ENCODE measurements at places on chromosomes 6 and 20.

DNA sequence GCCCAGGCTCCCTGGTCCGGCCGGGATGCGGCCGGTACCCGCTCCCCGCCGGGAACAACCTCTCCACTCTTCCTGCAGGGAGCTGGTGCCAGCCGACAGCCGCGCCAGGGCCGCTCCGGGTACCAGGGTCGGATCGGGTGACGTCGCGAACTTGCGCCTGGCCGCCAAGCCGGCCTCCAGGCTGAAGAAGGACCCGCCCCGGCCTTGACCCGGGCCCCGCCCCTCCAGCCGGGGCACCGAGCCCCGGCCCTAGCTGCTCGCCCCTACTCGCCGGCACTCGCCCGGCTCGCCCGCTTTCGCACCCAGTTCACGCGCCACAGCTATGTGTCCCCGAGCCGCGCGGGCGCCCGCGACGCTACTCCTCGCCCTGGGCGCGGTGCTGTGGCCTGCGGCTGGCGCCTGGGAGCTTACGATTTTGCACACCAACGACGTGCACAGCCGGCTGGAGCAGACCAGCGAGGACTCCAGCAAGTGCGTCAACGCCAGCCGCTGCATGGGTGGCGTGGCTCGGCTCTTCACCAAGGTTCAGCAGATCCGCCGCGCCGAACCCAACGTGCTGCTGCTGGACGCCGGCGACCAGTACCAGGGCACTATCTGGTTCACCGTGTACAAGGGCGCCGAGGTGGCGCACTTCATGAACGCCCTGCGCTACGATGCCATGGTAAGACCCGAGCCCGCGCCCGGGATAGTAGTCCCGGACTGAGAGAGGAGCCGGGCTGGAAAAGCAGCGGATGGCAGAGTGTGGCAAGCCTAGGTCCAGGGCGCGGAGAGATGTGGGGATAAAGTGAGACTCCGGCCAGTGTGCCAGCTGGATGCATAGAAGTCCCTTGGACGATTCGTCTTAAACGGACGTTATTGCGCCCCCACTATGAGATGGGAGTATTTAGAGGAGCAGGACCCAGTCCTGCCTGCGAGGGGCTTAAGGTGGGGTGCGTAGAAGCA lies at the start of gene NT5E:
NT5E (plus strand) TSS at position 266 of the 942 bp plus-strand sequence; CDS start at position 323, 57 bp downstream.
- no peak for DNase-seq

DNA sequence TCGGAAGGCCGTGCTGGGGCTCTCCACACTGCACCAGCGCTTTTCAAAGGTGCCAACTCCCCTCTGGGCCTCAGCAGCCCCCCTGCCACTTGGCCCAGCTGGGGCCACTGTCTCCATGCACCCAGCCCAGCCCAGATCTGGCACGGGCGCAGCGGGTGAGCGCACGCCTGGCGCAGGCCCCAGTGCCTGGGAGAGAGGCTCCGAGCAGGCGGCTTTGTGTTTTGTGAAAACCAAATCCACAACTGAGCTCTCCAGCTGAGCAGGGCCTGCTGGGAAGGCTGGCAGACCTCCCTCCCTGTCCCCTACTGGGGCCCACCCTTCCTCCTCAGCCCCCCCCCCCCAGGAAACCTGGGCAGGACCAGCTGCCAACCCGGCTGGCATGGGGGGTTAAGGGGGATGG lies 17.0 kb downstream of the MDGA1 start:
- no peak for DNase-seq

GRCh38 chr6:11744753-11745152 lies 33.9 kb downstream of the ADTRP start:
- no peak for DNase-seq

DNA sequence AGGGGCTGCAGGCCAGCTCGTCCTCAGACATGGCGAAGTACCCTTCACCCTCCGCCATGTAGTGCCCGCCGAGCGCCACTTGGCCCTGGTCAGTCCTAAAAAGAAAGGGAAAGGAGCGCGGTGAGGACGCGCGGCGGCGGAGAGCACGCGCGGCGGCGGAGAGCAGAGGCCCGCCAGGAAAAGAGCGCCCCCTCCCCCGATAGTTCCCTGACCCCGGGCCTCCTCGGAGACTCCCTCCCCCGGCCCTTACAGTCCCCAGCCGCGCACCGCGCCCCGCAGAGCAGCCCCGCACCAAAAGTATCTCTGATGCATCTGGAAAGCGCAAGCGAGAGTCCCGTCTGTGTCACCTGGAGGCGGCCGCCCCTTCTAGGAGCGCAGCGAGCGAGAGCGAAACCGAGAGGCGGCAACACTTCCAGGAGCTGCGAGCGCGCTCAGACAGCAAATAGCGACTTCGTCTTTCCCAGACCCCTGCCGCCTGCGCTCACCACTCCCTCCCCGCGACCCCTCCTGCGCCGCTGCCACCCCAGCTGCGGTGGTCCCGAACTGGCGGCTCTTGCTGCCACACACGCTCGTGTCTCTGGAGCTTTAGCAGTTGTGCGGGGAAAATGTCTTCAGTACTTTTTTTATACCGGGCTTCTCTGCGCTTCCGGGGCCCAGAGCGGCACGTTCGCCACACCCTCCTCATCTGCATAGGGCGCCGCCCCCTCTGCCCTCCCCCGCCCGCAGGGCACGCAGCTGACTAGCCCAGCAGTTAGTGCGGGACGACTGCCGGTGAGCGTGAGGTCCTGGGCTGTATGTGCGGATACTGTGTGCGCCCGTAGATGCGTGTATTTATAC lies at the start of gene TENT5A:
TENT5A (minus strand) TSS at position 598 of the 837 bp plus-strand sequence; CDS start at position 58, 540 bp downstream.
- DNase-seq = peak; percentile 61

DNA sequence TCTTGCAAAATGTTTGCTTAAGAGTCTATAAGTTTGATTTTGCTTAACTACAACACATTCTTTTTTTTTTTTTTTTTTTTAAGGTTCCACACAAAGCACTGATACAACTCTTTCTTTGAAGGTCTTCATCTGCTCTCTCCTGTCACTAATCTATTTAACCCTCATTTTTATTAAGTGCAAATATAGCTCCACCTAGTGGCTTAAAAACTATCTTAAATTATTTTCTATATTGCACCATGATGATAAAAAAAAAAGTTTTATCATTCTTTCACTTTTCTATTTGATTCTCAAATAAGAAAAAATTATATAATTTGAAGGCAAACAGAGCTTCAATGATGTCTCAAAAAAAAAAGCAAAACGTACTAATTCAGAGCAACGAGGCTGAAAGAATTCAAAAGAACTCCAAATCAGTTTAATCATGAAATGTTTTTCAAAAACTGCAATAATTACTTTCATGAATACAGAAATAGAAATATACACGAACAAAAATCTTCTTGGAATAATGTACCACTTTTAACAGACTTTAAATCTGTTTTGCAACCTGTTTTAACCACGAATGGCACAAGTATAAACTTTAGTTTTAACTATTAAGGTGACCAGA lies 12.8 kb downstream of the ESF1 start:
- DNase-seq = no peak

DNA sequence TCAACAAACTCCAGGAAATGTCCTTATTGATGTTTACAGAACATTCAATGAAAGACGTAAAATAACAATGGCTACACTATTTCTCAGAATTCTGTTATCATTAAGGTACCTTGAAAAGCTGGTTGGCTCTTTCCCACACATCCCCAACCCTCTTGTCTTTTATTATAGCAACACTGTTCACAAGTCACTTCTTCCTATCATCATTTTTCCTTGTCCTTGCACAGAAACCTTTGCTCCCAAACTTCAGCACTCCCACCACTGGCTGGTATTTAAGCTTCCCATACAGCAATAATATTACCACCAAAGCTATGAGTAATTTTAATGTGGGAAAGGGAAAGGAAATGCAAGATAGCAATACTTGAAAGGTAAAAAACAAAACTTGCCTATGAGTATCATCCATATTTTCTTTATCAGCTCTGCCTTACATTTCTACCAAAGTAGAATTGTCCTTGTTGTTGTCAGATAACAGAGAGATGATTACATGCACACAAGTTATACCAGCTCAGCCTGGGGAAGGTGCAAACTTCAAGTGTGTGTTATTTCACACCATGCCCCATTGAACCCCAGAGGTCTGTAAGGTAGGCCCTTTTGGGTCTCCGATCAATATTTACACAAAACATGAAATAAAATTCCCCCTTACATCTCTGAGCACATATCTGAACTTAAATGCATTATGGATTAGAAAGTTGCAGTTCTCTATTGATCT lies 32.2 kb downstream of the ARHGAP18 start:
- no peak for DNase-seq

DNA sequence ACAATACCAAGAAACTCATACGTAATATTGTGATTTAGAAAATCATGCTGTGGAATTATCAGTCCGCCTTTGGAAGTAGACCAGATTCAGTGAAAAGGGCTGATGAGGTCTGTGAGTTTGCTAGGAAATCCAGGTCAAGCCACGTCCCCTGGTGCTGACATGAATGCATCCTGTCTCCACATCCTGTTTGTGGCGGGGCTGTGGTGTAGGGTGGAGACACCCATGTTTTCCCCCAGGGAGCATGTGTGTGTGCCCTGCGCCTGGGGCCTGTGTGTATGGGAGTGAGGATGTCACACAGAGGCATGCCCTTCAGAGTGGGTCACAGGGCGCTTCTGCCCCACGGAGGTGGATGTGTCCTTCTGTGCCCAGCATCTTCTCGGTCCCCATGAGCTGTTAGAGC lies 109.1 kb downstream of the SASH1 start:
- no peak for DNase-seq

- no peak for DNase-seq
These were observed 48.5 kb upstream of the EDN1 start for GRCh38 chr6:12241493-12242175.

DNA sequence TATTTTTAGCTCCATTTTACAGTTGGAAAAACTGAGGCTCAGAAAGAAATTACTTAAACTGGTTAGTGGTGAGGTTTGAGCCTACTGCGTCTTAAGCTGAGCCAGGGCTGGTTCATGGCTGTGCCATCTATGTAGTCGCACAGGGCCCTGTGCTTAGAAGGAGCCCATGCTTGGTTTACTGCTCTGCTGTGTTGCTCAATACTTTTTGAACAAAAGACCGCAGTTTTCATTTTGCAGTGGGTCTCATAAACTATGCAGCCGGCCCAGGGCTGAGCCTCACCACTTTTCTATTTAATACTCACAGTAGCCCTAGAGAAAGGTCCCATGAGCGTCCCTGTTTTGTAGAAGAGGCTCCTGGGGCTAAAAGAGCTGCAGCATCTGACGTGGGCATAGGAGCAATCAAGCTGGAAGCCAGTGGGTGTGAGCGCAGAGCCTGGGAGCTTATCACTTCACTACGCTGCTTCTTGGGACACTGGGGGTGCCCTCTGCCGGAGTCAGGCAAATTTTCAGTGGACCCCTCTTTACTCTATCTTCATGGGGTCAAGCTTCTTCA lies 501 bp downstream of the SIRPB2 start:
- no peak for DNase-seq

DNA sequence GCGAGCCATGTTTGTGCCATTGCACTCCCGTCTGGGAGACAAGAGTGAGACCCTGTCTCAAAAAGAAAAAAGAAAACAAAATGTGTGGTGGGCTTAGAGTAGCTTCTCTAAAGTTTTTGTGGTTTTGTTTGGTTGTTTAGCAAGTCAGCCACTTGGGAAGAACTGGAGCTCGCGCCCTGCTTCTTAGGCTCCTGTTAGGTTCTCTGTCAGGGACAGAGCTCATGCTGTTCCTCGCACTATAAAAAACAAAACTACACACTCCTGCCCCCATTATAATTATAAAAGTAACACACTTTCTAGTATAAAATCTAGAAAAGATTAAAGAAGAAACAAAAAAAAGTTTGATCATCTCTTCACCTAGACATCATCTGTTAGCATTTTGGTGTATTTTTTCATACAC lies 33.0 kb downstream of the GMPR start:
- no peak for DNase-seq

DNA sequence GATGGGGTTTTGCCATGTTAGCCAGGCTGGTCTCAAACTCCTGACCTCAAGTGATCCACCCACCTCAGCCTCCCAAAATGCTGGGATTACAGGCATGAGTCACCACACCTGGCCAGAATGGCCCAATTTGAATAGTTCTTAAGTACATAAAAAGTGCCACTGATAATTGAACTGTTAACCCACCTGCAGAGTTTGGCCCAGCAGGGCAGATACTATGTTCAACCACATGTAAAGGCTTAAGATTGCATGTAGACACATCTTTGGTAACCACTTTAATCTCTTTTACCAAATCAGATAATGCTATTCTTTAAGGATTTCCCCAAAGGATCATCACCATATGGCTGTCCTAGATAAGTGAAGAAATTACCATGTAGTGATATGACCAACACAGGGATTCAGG lies 21.3 kb upstream of the SGK1 start:
- DNase-seq = no peak

- DNase-seq = no peak
These were observed 54.5 kb downstream of the IPCEF1 start for GRCh38 chr6:154301839-154302752.

GRCh38 chr6:166565084-166565967 lies 21.2 kb downstream of the RAMACL start:
- no peak for DNase-seq

DNA sequence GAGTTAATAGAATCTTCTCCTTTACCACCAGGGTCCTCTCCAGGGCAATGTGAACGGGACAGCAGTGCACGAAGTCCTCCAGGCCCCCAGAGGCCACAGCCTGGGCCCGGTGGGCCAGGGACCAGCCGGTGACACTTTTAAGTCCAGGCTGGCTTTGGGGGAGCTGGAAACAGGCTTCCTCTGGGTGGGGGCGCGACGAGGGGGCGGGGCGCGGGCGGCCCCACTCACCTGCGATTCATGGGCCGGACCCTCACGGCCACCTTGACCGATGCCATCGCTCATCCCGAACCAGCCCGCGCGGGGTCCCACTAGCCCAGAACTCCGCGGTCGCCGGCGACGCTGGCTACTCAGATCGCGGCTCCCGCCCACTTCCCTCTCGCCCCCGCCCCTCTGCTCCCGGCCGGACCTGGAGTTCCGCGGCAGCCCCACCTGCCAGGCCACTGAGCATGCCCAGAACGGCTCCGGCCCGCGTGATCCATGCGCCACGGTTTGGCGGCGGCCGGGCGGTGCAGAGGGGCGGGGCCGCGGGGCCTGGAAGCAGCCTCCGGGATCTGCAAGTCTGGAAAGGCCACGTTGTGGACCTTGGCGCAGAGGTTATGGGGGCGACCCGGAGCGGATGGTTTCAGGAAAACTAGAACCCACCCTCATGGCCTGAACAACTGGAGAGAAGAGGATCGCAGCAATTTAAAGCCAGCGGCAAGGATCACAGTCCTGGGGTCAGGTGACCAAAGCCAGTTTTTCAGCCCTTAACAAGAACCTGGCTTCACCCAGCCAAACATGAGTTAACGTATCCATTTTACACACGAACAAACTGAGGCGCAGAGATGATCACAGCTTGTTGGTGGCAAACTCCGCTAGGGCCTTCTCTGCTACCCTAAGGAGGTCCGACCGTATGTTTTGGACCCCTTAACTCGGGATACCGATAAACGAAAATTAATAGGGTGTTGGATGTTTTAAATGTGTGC lies at the start of gene KIF16B:
KIF16B (minus strand) TSS at position 448 of the 965 bp plus-strand sequence; CDS start at position 275, 173 bp downstream.
- DNase-seq = peak; percentile 37

GRCh38 chr20:8401556-8401955 lies 269.5 kb downstream of the PLCB1 start:
- DNase-seq = no peak

Measured in activated CD8-positive, alpha-beta memory T cell treated with anti-CD3 and anti-CD28 coated beads for 1 hour (primary cell).